ENCODE measurements at places on chromosomes 16 and 17.

DNA sequence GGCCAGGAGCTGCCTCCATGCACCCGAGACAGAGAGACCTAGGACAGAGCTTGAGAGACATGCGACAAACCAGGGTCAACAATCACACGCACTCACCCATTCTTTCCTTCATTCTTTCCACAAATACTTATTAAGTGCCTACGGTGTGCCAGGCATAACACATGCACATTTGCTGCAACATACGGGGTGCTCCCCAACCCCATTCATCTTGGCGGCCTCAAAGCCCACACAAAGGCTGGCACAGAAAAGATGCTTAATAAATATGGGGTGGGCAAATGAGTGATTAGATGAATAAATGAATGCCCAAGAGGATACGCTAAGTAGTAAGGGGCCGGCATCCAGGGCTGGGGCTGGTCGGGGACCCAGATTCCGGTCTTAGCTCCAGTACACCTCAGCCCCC, 117.9 kb downstream of the ZNF423 start:
- DNase-seq, result no peak

DNA sequence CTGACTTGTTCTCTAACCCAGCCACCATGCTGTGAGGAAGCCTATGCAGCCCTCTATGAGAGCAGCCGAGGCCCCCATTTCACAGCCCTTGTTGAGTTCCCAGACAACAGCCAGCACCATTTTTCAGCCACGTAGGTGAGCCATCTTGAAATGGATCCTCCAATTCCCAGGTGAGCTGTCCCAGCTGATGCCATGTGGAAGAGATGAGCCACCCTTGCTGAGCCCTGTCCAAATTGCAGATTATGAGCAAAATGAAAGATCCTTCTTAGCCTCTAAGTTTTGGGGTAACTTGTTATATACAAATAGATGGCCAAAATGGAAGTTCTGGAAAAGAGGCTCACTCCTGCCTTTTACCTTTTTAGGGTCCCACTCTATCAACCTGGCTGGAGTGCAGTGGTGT, 25.7 kb upstream of the TIMP2 start:
- no peak for DNase-seq

- no peak for DNase-seq
Observed at GRCh38 chr17:46872421-46872820, 21.0 kb downstream of the WNT9B start.

- DNase-seq, result no peak
Observed at GRCh38 chr16:84712138-84712671, 12.4 kb downstream of the USP10 start.

GRCh38 chr16:79284766-79285165, 315.8 kb downstream of the MAF start:
- no peak for DNase-seq

DNA sequence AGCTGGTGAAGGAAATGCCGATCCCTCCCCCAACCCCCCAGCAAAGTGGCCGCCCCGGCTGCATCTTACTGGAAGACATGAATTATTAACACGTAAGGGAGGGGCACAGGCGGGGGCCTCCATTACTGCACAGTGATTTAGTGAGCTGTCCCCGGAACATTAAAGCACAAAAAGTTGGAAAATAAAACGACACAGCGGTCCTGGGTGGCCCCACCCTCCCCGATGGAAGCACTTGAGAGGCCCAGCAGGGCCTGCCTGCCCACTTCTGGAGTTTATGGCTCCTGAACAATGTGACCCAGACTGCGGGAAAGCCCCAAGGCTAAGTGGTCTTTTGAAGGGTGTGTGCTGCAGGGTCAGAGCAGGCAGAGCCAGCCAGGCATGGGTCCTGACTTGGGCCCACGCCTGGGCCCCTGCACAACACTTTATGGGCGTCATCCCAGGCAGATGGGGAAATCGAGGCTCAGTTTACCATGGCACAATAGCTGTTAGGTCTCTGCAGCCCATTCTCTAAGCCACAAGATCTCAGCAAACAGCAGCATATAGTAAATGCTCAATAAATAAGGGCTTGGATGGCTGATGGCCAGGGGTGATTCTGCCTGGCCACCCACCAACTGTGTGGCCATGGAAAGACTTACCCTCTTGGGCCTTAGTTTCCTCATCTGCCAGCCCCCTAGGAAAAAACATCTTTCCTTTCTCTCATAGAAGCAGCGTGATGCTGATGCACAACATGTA, 22.8 kb downstream of the CCDC102A start:
- DNase-seq, result no peak

- DNase-seq, result peak; percentile 68
Observed at GRCh38 chr17:846901-847843, 65.0 kb downstream of the MRM3 start.

GRCh38 chr16:4684763-4685162, 8.6 kb upstream of the NUDT16L1 start:
- DNase-seq, result no peak

- no peak for DNase-seq
Observed at GRCh38 chr17:20092973-20093626, 83.9 kb downstream of the SPECC1 start.

- no peak for DNase-seq
Observed at GRCh38 chr17:6894206-6894528, 62.6 kb upstream of the TEKT1 start.

- DNase-seq, result no peak
Observed at GRCh38 chr16:66211651-66212050, 154.8 kb upstream of the CDH5 start.

DNA sequence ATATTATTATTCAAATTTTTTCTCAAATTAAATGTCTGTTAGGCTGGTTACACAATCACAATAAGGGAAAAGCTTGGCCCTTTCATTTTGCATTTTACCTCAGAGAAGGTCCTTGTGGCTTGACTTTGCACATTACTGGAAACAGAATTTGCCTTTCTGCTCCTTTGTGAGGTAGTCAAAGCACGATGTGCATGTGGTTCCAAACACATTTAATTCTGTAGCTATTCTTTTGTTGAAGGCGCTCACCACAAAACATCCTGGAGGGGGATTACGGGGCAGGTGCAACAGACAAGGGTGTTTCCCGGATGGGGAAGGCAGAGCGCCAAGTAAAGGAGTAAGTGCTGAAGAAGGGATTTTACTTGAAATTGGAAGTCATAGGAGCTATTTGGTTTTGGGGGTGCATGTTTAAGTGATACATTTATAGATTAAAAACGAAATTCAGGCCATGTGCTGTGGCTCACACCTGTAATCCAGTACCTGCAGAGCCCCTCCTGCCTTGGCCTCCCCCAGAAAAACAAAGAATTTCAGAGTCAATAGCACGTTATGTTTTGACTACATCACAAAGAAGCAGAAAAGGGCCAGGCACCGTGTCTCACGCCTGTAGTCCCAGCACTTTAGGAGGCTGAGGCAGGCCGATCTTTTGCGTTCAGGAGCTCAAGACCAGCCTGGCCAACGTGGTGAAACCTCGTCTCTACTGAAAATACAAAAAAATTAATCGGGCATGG, 31.2 kb upstream of the TENT4B start:
- DNase-seq, result no peak

GRCh38 chr16:27993587-27993986, 69.9 kb downstream of the GSG1L start:
- no peak for DNase-seq

- no peak for DNase-seq
Observed at GRCh38 chr17:65366102-65366844, 195.2 kb downstream of the AXIN2 start.

- peak; percentile 21 for DNase-seq
Observed at GRCh38 chr17:40561294-40561870, 3.9 kb downstream of the CCR7 start.

GRCh38 chr16:3174618-3175148, 13.3 kb upstream of the OR1F1 start:
- DNase-seq, result no peak

DNA sequence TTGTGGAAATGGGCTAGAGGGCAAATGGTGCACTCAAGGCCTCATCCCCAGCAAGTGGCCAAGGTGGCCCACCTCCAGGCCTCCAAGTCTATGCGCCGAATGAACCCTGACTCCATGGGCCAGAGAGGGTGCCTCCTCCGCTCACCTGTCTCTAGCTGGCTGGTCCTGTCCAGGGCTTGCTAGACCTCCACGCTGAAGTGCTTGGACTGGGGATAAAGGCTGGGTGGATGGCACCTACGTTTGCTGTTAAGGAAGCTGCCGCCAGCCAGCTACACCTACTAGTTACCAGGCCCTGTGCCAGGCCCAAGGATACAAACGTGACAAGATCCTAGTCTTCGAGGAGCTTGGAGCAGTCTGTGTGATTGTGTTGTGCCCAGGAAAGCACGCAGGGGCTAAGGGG, 739 bp upstream of the SGCA start:
- no peak for DNase-seq

GRCh38 chr16:81482329-81483063, 37.9 kb downstream of the CMIP start:
- DNase-seq, result no peak

DNA sequence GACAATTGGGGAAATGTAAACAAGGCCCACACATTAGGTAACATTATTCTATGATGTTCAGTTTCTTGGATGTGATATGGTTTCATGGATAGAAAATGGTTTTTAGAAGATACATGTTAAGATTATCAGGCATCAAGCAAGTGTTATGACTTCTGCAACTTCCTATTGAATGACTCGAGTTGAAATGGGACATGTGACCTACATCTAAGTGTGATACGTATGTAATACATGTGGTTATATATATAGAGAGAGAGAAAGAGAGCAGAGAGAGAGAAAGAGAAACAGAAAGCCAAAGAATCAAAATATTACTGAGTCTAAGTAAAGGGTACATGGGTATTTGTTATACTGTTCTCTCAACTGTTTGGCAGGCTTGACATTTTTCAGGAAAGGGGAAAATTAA, 1.7 kb downstream of the TMEM170A start:
- DNase-seq, result no peak

GRCh38 chr17:35449371-35449931, 885 bp upstream of the SLFN13 start:
- DNase-seq, result peak; percentile 61

DNA sequence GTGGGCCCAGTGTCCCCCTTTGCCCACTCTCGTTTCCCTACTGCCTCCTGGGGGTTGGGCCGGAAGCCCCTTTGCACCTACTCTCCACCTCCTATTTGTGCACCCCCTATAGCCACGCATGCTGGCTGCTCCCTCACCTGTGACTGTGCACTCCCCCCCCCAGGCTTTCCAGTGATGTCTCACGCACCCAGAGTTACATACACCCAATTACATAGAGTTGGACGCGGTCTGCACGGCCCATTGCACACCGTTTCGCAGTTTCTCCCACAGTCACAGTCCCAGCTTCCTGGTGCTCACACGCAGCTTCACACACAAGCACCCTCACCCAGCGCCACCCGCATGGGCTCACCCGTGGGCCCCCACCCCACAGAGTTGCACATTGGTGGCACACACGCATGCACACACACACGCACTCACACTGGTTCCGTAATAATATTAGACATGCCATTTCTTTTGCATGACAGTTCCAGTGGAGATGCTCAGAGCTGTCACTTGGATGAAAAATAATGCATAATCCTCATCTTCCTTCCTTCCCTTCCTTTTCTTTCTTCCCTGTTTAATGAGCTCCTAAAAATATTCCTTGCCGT, 21.5 kb upstream of the C1QL1 start:
- no peak for DNase-seq

- peak; percentile 70 for DNase-seq
Observed at GRCh38 chr16:11128211-11129141, 127.5 kb downstream of the SOCS1 start.

Data from stomach (tissue), 19 donors.